ENCODE measurements at places on chromosomes 5 and 9. TPM values are rescaled to one million over a fixed set of nuclear protein-coding genes. Genes with fewer than 3 reads are reported as not detected.
A peak's percentile ranks its signal among the peaks of the same experiment; 100 is the strongest.

Gene SPINK5
- total RNA-seq = 0.47 TPM

Gene DMRT2
- not detected for total RNA-seq

Gene RIGI
- total RNA-seq = 3.8 TPM

Gene PCDHA7
- total RNA-seq = not detected

Gene ZNF618
- 1.9 TPM for total RNA-seq

Gene SURF6
- total RNA-seq = 11.6 TPM

Gene BTNL8
- total RNA-seq = 0.58 TPM

Gene PITX1
- not detected for total RNA-seq

Gene KIF24
- total RNA-seq = 0.63 TPM

Gene PCDHB6
- 0.14 TPM for total RNA-seq

GRCh38 chr5:50975840-50976239 lies 309.4 kb downstream of the PARP8 start:
- no peak for DNase-seq

- no peak for DNase-seq
These were observed 9.6 kb upstream of the BICD2 start for GRCh38 chr9:92774274-92774673.

- peak; percentile 41 for DNase-seq
These were observed 59.4 kb upstream of the RAPGEF1 start for GRCh38 chr9:131799177-131799823.

DNA sequence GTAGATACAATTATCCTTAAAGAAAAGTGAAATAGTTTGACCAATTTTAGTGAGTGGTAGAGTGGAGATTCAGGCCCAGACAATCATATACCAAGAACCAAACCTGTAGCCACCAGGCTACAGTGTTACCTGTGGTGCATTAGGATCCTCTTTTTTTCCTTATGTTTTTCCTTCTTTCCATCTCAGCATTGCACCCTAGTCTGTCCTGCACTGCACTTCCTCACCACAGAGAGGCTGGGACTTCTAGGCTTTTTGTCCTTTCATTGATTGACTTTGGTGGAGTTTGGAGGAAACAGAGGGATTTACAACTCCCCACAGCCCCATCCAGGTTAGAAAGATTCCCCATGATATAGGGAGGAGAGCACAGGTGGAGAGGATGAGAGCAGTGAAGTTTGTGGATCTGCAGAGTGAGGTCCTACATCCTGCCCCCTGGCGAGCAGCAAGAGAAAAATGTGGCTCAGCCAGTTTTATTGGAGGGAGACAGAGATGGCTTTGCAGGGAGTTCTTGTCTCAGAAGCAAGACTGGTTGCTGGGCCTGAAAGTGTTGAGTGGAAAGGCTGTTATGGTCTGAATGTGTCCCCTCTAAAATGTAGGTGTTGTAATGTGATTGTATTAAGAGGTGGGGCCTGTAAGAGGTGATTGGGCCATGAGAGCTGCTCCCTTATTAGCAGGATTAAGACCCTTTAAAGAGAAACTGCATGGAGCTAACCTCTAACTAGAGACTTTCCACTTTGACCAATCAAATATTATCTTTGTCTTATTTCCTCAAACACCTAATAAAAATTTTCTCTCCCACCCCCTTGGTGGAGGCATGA lies 36.2 kb downstream of the KIF4B start:
- DNase-seq = no peak

GRCh38 chr9:87435189-87435880 lies 62.3 kb upstream of the DAPK1 start:
- no peak for DNase-seq

- no peak for DNase-seq
These were observed 131.6 kb upstream of the TRPM3 start for GRCh38 chr9:71253011-71253410.

DNA sequence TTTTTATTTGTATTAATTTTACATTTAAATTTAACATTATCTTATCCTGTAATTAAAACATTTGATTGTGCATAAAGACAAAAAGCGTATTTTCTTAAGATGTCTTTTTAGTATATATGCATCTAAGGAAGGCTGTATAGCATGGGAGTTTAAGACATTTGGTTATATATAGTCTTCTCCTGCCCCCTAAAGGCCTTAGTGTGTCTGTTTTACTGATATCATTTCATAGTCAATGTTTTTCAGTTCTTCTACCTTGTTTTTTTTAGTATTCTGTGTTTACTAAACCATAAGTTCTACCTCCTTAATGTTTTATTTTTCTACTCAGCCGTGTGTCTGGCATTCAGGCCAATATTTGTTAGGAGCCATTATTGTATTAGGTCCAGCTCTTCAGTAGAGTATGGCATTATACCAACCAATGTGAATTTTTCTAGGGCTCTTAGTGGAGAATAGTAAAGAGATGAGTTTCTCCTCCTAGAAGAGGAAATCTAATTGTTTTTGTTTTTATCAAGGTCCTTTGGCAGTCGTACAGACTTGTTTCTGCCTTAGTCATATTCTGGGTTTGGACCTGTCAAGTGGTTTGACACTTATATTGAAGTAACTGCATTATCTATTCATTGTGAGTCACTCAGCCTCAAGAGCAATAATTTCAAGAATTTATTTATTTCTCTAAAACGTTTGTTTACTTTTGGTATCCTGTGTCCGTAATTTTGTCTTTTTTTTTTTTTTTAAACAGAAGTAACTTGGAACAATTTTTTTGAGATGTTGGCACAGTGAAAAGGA lies 74.8 kb downstream of the SLF1 start:
- DNase-seq = no peak

DNA sequence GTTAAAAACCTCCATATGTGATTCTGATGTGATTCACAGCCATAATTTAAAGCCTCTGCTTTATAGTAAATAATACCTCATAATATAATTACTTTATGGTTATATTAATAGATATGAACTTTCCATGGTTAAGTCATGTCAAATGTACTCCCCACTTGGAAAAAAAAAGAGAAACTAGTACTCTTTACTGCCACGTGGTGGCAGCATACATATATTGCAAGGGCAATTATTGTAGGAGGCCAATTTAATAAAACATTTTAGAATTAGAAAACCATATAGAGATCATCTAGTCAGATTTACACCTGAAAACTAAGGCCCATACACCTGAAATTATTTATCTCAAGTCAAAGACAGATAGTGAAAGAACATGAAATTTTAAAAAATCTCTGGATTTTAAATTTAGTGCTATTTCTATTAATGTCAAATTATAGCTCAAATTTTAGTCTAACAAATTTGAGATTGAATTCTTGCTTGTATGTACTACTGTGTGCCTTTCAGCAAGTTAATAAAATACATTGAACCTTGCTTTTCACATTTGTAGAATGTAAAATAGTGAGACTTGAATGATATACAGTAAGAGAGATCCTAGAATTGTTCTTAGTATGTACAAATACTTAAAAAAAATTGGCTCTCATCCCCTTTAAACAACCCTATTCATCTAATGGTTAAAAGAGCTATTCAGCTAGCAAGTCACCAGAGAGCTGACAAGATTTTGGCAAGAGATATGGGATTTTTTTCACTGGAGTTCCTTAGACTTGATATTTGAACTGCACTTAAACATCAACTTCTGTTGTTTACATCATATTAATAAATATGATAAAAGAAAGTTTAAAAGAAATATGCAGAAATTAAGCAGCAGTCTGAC lies 603.8 kb downstream of the TLE4 start:
- no peak for DNase-seq

DNA sequence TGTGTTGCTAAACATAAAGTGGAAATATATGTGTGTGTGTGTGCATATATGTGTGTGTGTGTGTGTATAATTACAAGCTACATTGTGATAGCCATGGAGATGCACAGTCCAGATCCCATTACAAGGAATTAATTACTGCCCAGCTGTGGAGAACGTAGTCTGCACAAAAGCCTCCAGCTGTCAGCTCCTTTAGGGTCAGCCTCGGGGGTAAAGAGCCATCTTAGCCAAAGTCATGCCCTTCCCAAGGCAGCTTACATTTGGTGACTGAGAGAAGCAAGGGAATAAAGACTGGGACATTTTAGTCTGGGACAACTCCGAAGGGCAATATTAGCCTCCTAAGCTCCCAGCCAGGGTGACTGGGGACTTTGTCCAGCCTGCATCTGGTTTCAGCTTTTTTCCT lies 21.9 kb upstream of the FOCAD start:
- DNase-seq = no peak

DNA sequence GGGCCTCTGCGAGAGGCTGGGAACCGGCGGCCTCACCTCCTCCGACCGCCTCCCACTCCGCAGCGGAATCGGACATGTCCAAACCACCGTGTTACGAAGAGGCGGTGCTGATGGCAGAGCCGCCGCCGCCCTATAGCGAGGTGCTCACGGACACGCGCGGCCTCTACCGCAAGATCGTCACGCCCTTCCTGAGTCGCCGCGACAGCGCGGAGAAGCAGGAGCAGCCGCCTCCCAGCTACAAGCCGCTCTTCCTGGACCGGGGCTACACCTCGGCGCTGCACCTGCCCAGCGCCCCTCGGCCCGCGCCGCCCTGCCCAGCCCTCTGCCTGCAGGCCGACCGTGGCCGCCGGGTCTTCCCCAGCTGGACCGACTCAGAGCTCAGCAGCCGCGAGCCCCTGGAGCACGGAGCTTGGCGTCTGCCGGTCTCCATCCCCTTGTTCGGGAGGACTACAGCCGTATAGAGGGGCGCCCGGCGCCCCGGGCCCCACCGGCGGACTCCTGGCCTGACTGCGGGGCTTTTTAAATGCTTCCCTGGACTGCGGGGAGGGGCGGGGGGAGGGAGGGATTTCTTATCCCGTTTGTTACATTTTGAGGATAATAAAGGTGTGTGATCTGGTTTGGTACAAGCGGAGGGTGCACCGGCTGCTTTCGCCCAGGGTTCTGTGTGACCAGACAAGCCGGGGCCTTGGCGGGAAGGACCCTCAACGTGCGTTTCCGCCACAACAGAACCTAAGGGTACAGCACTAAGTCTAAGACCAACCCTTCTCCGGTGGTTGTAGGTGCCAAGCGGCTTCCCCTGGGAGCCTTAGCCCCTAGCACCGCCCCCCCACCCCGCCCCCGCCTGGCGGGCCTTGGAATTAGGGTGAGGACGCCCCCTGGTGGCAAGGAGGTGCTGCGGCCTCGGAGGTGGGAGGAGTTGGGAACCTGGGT lies 9.3 kb downstream of the PRR7 start:
- DNase-seq = peak; percentile 93

GRCh38 chr9:120403543-120403856 lies 176.5 kb downstream of the CDK5RAP2 start:
- no peak for DNase-seq

GRCh38 chr5:96868603-96869371 lies 7.5 kb upstream of the ERAP2 start:
- DNase-seq = no peak

DNA sequence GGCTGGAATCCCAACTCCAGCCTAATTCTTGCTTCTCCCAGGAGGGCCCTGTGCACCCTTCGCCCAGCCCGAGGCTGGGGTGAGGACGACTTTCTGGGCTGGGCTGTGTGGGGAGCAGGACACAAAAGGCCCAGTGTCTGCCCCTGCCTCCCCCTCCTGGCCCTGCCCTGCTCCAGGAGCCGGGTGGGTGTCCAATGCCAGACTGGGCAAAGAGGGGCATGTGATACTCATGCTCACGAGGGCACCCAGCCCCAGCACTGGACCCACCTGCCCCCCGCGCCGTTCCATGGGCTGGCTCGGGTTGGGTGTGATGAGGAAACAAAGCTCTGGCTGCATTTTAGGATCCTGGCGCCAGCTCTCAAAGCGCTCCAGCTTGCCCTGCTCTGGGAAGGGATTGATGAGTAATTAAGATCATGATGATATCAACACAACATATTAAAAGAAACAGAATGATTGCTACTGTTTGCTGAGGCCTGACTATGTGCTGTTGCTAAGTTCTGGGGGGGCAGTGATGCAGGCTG lies 30.7 kb downstream of the LHX2 start:
- no peak for DNase-seq

GRCh38 chr5:74112372-74113195 lies 486.6 kb downstream of the ARHGEF28 start:
- no peak for DNase-seq

DNA sequence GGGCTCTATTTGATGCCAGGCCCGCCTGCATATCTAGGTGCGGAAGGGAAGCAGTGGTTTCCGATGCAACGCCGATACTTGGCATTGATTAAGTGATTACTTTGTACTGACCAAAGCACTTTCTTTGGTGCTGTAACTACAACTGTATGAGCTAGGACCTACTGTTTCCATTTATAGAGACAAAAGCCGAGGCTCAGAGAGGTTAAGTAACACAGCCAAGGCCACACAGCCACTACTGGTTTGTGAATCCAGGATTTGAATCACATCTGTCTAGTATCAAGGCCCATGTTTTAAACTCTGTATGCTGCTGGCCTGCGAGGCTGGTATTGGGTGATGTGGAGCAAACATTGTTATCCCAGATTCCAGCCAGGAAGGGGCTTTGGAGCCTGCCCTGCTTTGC lies 41.4 kb downstream of the MVB12B start:
- no peak for DNase-seq

DNA sequence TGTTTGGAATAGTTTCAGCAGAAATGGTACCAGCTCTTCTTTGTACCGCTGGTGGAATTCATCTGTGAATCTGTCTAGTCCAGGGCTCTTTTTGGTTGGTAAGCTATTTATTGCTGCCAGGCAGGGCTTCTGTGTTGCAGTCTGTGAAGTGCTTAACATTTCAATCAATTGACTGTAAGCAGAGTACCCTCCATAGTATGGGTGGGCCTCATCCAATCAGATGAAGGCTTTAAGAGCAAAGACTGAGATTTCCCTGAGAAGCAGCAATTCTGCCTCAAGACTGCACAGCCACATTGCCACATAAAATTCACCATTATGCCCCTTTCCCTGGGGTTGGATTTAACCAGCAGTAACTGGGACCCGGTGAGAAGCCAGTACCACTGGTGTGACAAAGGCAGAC lies 98.9 kb upstream of the ICE1 start:
- DNase-seq = no peak

- no peak for DNase-seq
These were observed 290.8 kb upstream of the MPDZ start for GRCh38 chr9:13570068-13570974.

DNA sequence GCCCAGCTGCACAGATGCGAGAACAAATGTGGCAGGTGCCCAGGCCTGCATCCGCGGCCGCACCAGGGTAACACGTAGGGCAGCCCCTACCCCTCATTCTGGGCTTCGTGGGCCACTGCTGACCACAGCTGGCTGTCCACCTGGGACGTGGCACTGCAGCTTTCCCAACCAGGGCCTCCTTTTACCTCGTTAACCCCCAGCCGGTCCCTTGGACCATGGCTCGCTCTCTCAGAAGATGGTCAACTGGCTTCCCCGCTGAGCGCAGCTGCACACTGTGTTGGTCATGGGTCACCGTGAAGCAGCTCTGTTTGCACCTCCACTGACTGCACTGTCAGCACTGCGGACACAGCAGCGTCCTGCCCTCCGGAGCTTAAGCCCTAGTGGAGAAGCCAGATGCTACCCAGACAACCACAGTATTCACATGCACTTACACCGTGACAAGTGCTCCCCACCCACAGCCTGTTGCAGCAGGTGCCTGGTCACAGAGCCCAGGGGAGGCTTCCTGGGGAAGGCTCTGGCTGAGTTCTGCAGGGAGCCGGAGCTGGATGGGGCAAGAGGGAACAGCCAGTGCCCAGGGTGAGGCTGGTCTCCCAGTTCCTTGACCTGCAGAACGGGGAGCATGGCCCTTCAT lies 10.5 kb upstream of the PLEKHG4B start:
- no peak for DNase-seq
